ENCODE measurements at places on chromosomes 11 and 22.

DNA sequence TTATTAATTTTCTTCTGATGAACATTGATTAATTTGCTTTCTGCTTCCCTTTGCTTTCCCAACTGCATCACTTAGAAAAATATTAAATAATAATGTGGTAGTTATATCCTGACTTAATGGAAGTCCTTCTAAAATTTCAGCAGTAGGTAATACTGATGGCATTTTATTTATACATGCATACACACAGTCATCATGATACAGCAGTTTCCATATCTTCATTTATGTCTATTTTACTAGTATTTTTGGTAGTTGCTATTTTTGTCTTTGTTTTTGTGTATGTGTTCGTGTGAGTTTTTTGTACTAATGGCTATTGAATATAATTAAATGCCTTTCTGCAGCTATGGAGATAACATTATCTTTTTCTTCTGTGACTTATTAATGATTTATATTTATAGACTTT is 484.7 kb upstream of the CNTN5 start:
- no peak for DNase-seq

- no peak for DNase-seq
These were observed 1.0 kb downstream of the RTN3 start for GRCh38 chr11:63682066-63683021.

GRCh38 chr11:124900464-124900863 is 2.8 kb upstream of the ROBO4 start:
- no peak for DNase-seq

DNA sequence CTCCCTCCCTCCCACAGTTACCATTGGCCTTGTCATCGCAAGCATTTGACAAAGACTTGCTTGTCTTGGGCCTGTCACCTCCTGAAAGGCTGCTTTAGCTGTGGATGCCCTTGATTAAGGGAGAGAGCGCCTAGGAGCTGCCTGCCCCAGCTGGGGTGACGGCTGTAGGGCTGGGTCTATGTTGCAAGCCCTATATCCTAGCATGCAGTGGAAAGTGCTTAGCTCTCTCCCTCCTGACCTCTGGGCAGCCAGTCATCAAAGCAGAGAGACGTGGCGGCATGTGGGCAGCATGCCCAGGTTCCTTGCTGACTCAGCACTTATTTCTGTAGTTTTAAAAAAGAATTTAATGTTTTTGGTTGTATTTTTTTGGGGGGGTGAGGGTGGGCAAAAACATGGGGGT is 75.9 kb downstream of the BARX2 start:
- no peak for DNase-seq

DNA sequence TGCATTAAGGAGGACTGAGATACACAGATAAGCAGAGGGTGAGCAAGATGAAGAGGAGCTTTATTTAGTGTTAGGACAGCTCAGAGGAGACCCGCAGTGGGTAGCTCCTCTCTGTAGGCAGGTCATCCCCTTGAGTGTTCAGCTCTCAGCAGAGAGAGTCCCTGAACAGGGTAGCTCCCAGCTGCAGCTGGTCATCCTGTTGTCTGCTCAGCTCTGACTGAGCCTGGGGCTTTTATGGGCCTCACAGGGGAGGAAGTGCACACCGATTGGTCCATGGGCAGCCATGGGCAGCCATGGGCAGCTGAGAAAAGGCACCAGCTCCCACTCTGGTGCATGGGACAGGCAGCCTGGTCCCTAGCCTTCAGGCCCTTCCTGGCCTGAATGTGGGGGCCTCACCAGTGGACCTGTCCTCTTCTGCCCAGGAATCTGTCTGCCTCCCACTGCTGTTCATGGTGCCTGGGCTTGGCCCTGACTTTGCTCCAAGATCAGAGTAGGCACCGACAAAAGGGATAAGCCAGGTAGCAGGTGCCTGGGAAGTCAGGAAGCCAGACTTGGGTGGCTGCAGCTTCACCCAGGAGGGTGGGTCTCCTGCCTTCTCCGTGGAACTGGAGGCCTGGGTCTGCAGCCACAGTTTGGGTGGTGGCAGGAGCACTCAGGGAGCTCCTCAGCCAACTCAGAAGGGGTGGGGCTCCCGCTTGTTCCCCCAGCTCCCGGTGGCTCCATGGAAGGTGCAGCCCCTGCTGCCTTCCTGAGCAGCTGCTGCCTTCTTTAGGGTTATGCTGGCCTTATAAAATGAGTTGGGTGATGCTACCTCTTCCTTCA is 54.7 kb downstream of the MYEOV start:
- DNase-seq, result no peak

DNA sequence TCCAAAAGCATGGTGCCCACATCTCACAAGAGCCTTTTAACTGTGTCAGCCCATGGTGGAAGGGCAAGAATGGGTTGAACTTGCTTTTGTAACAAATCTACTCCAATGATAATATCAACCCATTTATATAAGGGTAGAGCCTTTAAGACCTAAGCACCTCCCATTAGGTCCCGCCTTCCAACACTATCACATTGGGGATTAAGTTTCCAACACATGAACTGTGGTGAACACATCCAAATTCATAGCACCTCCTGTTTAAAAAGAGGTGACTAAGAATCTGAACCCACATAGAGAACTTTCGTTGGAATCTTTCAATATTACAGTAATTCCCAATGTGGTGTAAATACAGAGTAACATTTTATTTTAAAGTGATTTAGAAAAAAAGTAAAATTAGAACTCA is 9.2 kb upstream of the CNTF start:
- no peak for DNase-seq

DNA sequence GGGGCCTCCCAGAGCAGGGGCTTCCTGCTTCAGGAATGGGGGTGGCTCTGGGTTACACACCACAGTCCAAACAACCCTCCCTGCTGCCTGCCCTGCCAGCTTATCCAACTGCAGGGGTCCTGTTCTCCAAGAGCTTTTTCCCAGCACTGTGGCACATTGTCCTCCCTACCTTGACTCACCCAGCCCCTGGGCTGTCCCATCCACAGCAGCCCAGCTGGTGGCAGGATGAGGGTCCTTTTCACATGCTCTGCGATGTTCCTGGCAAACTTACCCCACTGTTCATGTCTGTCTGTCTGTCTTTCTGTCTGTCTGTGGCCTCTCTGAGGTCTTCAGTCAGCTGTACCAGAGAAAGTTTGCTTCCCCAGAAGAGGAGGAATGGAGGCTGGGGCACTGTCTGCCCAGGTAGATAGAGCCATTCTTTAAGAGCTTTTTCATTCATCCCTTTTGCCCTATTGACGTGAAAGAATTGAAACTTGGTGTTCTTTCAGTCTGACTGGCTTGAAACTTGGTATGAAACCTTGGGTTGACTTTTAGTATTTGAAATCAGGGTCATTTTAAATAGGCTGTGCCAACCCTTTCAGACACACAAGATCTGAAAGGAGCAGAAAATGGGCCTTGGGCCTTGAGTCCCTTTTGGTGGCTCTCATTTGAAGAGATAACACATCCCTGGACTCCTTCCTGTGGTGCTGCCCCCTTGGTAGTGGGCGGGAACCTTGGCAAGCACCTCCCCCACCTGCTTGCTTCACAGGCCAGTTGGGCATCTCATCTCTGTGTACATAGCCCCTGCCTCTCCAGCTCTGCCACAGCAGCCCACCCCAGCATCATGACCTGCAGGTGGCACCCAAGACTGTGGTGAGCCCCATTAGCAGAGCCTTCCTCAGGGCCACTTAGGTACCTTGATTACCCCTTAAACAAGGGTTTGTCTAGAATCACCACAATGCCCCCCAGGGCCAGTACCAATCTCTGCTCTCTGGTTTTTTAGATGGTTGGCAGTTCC is 74.6 kb upstream of the SUSD2 start:
- DNase-seq, result no peak

DNA sequence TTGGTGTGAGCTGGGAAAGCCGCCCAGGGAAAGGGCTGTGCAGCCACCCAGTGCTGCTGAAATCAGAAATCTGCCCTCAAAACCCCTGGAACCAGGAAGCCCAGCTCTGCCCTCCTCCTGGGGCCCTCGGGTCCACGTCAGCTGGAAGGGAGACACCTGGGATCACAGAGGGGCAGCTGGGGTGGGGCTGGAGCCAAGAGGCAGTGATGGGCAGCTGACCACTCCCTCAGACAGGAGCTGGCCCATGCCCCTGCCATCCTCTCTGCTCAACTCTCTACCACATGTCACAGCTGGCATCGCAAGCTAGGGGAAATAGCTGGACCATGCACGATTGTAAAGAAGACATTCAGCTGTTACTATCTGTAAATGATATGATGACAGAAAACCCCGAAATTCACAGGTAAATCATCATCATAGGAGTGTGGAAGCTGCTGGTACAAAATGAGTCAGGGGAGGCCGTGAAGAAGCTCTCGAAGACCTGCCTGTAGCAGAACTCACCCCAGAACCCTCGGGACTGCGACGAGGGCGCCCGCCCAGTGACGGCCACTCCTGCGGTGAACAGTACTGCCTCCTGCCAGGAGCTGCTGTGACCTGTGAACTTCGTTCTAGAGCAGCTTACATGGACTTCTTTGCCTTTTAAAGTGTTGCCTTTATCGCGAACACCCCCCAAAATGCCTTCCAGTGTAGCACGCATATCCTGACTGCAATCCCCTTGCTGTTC is 55.9 kb downstream of the CERK start:
- DNase-seq, result no peak

- no peak for DNase-seq
These were observed 184.3 kb downstream of the IGLL1 start for GRCh38 chr22:23395530-23396361.

- DNase-seq, result no peak
These were observed 5.2 kb downstream of the CAPN5 start for GRCh38 chr11:77071671-77072605.

GRCh38 chr11:32366666-32367065 is 68.7 kb downstream of the WT1 start:
- no peak for DNase-seq

GRCh38 chr22:41178425-41178975 is 26.6 kb upstream of the L3MBTL2 start:
- no peak for DNase-seq

Data from NCI-H510A (cell line).